ENCODE measurements at places on chromosomes 11 and 22. TPM values are rescaled to one million over a fixed set of nuclear protein-coding genes. Genes with fewer than 3 reads are reported as not detected.

PPFIA1 gene
- 46.7 TPM for total RNA-seq

DGAT2 gene
- 5.0 TPM for total RNA-seq

PIH1D2 gene
- total RNA-seq: 0.34 TPM

IFITM1 gene
- 120 TPM for total RNA-seq

XNDC1N gene
- 10.3 TPM for total RNA-seq

SLCO2B1 gene
- total RNA-seq: 0.18 TPM

HBG2 gene
- 7.5 TPM for total RNA-seq

KIAA1671 gene
- total RNA-seq: 9.7 TPM

STK33 gene
- total RNA-seq: 1.5 TPM

MS4A15 gene
- total RNA-seq: not detected

LGALS12 gene
- total RNA-seq: not detected

CCDC15 gene
- total RNA-seq: 1.6 TPM

VWCE gene
- 15.5 TPM for total RNA-seq

TREH gene
- not detected for total RNA-seq

ESAM gene
- total RNA-seq: 0.65 TPM

POU2AF2 gene
- not detected for total RNA-seq

GLB1L2 gene
- total RNA-seq: 8.3 TPM

IGF2 gene
- total RNA-seq: 4.6 TPM

OR8D1 gene
- not detected for total RNA-seq

OR56A1 gene
- total RNA-seq: not detected

NRGN gene
- total RNA-seq: 2.4 TPM

CDC42BPG gene
- 0.18 TPM for total RNA-seq
